ENCODE measurements at places on chromosomes 3 and 15.

- no peak for DNase-seq
Observed at GRCh38 chr3:74523811-74524210, 90.6 kb downstream of the CNTN3 start.

DNA sequence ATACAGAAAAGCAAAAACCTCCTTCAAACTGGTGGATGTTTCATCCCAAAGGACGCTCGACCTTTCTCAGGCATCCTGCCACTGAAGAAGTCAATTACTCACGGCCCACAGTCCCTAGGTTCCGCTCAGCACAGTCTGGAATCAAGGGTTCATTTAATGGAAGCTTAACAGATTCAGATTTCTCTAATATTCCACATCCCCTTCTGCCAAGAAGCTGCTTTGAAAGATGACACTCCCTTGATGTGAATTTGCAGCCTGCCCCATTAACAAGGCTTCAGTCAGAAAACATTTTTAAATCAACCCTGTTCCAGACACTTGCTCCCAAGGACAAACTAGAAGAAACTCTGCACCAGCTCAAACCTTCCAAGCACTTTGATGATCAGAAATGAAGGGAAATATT is 81.2 kb downstream of the LIPC start:
- DNase-seq: no peak

DNA sequence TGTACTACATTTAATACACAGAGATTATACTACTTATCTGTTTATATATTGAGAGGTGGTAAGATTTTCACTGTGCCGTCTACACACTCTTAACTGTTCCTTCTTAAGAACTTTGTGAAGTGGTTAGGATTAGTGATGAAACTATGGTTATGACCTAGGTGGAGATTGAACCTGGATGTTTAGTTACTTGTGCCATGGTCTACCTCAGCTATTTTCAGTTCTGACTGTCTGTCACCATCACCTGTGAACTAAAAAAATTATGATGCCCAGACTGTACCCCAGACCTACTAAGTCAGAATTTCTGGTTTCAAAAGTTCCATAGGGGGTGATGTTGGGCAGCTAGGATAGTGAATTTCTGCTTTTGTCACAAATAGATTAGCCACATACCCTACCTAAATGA is 6.4 kb downstream of the RASA2 start:
- peak; percentile 24 for DNase-seq

GRCh38 chr3:105367063-105367405 is 325 bp downstream of the ALCAM start:
- peak; percentile 26 for DNase-seq

DNA sequence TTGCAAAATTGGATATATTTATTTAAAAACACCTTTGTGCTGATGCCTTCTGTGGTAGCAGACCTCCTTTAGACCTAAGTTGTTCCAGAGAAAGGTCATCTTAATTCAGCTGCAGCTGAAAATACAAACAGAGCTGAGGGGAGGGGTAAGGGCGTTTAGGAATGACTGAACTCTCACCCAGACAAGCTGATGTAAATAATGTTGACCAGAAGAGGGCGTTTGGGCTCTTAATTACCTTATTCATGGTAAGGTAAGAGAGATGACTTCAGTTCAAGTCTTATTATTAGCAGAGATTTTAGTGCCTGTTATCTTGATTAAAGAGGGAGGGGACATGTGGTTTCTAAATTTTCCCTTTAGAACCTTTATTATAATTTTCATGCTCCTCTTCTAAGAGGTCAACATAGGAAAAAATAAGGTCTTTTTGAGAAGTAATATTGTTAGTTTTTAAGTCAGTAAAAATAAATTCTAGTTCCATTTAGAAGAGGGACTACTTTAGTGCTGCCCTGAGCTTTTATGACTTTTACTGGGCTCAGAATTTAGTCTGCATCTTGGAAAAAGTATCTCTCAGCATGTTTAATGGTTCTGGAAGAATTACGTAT is 46.3 kb downstream of the GPR171 start:
- peak; percentile 81 for DNase-seq

Data from activated CD4-positive, alpha-beta T cell treated with anti-CD3 and anti-CD28 coated beads, Interleukin-2, Interleukin-6, amounts not matched to agents 100 ng/mL and 50 ng/mL, durations not matched to agents 16 hours and 8 hours (primary cell).